ENCODE measurements at places on chromosomes 16 and 17.

DNA sequence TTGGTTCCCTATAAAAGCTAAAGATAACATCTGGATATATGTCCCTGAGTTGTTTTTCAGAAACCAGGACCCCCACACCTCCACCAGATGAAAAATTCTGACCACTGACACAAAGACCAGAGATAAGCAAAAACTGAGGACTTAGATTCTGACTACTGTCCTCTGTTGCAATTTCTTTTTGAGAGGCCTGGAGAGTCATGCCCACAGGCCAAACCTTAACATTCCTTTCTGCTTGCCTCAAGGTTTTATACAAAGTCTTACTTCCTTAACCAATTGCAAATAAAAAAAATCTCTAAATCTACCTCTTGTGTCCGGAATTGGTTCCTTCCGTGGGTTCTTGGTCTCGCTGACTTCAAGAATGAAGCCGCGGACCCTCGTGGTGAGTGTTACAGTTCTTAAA, 228.5 kb downstream of the ABCC12 start:
- DNase-seq, result no peak

- DNase-seq, result no peak
Observed at GRCh38 chr16:81457326-81458133, 12.9 kb downstream of the CMIP start.

GRCh38 chr16:81755915-81756614, 23.0 kb upstream of the PLCG2 start:
- DNase-seq, result no peak

- DNase-seq, result no peak
Observed at GRCh38 chr17:31492880-31493655, 101.6 kb downstream of the RAB11FIP4 start.

- no peak for DNase-seq
Observed at GRCh38 chr16:58001781-58002415, 691 bp downstream of the USB1 start.

All from eye (tissue), 1 donor.